ENCODE measurements at places on chromosomes 3 and 15.
A peak's percentile ranks its signal among the peaks of the same experiment; 100 is the strongest.

GRCh38 chr15:87827131-87827530 lies 429.4 kb downstream of the NTRK3 start:
- no peak for DNase-seq

GRCh38 chr3:172332256-172333041 lies 115.8 kb downstream of the GHSR start:
- DNase-seq, result peak; percentile 69

DNA sequence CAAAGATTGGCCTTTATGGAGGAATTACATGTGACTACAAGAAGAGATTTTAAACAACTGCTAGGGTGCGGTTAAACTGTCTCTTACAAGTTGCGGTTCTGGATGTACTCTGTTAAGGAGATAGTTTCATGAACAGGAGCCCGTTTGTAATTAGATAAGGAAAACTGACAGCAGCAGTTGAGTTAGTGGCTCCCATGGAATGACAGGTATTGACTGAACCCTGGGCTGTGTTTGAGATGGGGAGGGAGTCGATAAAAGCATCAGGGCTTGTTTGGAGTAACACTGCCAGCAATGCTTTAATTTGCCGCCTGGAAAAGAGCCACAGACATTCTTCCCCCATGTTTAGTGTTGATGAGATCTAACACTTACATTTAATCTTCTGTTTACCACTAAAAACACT lies 139.9 kb downstream of the ROBO2 start:
- no peak for DNase-seq

DNA sequence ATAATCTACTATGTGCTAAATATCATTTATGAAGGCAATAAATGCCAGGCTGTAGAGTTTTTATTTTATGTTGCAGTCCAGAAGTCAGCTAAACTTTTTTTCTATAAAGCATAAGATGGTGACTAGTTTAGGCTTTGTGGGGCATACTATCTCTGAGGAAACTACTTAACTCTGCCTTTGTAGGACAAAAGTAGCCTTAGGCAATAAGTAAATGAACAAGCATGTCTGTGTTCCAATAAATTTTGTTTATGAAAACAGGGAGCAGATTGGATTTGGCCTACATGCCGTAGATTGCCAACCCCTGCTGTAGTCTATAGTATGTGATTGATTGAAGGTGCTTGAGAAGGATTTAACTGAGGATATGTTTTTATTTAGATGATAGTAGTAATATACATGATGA lies 502.5 kb upstream of the NAALADL2 start:
- DNase-seq, result no peak

- DNase-seq, result no peak
These were observed 35.9 kb downstream of the ADCY5 start for GRCh38 chr3:123412811-123413604.

DNA sequence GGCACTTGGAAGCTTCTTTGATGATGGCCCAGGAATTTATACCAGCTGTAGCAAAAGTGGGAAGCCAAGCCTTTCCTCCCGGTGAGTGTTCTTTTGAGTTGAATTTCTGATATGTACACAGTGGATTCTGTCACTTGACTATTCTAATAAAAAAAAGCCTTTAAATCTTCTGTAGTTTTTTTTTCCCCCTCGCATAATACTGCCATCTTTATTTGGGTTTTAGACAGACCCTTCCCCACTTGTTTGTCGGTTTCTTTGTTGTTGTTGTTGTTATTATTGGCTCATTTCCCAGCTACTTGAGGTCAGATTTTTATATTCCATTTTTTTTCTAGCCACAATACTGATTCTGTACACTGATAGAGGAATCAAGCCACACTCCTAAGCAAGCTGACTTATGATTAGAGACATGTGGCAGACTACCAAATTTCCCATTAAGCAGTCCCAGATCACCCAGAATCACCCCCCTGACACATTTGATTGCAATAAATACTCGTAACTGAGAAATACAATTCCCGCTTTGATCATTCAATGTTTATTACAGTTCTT lies 122.4 kb upstream of the IL12A start:
- no peak for DNase-seq

GRCh38 chr3:32422943-32423342 lies 31.3 kb downstream of the CMTM7 start:
- DNase-seq, result no peak

DNA sequence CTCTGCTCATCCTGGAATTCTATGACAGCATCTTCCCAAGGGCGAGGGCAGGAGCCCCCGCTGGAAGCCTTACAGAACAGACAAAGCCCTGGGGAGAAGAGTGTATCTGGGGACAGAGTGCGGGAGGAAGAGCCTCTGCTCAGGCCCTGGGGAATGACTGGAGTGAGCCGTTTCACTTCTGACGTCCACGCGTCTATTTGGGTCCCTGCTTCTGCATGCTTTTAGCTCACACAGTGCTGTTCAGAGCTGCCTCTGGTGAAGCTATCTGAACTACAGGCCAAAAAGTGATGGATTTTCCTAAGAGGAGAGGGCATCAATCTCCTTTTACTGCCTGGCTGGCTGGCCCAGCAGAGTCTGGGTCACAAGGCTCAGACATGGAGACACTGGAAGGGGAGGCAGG lies 311.8 kb downstream of the NTRK3 start:
- no peak for DNase-seq

GRCh38 chr3:196931828-196932587 lies 10.3 kb downstream of the NCBP2 start:
- DNase-seq, result no peak

DNA sequence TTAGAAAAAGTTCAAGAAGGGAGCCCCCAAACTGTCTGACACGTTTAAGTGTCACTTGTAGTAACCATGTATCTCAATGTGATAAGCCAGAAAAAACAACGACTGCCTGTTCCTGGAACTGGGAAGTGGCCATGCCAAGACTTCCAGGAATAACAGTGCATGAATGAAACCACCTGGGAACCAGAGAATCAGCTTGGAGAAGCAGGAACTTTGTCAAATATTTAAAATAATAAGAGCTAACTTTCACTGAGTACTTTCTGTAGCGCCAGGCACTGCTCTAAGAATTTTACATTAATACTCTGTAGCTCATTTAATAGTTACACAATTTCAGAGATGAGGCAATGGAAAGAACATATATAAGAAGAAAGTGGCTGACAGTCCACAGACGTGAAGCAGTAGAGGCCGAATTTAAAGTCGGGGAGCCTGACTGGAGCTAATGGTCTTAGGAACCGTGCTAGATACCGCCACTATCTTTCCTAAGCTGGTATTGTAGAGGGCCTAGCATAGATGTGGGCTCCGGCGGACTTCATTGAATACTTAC lies 876 bp downstream of the PLSCR1 start:
- DNase-seq, result peak; percentile 54
